ENCODE measurements at places on chromosomes 3 and 15.

DNA sequence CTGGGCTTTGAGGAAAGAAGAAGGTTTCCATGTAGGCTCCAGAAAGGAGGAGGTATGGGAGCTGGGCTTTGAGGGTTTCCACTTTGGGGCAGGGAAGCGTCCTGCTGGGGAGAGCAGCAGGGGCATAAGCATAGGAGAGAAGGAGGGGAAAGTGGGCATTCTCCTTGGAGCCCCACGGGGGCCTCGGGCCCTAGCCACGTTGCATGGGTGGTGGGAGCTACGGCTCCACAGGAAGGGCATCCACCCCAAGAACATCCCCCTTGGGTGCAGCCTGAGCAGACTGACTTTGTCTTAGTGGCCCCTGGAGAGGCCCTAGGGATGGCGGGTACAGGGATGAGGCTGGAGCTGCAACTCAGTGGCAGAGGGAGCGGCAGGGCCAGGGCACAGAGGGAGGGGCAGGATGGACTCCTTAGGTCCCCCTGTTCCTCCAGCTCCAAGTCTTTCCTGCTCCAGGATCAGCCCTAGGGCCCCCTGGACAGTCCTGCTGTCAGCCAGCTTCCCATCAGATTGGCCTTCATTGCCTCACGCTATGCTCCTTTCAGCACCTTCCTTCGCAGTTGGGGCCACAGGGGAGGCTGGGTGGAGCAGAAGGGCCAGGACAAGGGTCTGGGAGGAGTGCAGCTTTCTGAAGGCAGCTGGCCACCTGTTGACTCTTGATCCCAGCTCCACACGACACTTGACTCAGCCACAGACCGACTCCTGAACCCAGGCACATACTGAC is 22.9 kb downstream of the PRR20G start:
- DNase-seq: no peak

GRCh38 chr15:73324496-73325170 is 44.1 kb downstream of the HCN4 start:
- no peak for DNase-seq

DNA sequence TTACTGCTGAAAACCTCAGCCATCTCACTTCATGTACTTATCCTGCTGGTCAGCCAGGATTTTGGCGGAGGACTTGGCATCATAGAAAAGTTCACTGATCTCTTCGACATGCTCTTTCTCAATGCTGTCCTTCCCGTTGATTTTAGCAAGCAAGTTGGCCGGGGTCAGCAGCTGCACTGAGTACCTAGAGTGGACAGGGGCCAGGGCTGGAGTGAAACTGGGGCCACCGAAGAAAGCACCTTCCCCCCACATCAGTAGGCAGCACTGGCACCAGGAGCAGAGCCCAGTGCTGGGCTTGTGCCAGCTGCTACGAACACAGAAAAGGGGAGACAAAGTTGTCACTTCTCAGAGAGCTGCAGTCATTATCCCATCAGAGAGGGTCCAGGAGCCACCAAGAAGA is 29.0 kb downstream of the SEC61A1 start:
- DNase-seq: no peak

DNA sequence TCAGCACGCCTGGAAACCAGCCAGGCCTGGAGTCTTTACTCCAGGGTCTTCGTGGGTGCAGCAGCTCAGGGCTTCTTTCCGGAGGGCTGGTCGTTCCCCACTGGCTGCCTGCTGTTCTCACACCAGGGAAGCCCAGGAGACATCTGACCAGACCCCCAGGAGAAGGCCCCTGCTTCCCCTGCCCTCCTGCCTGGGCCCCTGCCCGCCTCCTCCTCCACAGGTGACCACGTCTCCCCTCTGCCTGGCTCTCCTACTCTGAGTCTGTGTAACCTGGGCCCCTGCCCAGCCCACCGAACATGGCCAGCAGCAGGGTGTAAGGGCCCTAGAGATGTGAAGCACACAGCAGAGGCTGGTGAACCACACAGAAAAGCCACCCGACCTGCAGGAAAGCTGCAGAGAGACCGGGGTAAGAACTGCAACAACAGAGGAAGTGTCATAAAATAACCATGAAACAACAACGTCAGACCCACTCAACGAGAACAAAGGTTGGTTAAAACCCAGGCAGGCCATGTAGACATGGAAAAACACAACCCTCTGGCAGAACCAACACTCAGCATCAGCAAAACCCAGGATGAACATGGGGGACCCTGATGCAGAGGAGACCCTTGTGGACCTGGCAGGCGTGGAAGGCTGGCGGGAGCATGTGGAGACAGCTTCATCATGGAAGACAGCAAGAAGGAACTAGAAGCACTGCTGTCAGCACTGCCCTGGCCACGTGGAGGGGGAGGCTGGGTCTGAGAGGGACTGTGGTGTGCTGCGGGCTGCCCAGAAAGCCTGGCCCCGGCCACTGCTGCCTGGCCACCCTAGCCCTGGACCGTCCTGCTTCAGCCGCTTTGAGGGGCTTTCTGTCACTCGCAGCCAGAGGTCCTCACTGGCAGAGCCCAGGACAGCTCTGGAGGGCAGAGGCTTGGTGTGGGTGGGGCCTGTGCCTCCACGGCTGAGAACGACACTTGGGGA is 20.4 kb downstream of the UROC1 start:
- no peak for DNase-seq

DNA sequence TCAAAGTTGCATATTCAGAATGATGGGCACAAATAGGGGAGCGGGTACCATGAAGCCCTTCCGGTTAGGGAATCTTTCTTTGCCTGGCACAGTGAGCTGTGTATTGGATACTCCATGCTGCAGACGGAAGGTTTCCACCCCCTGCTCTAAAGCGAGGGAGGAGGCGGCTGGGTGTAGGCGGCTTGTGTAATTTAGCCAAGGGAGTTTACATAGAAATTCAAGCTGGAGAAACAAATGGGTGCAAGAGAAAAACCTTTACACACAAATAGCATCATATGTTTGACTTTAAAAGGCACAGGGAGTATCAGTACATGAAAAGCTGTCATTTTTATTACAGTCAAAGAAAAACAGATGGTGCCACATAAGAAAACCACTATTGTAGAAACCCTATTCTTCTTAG is 59.3 kb upstream of the ADCY5 start:
- DNase-seq: no peak

- no peak for DNase-seq
Measured at GRCh38 chr15:36363335-36363734, 216.1 kb upstream of the CDIN1 start.

DNA sequence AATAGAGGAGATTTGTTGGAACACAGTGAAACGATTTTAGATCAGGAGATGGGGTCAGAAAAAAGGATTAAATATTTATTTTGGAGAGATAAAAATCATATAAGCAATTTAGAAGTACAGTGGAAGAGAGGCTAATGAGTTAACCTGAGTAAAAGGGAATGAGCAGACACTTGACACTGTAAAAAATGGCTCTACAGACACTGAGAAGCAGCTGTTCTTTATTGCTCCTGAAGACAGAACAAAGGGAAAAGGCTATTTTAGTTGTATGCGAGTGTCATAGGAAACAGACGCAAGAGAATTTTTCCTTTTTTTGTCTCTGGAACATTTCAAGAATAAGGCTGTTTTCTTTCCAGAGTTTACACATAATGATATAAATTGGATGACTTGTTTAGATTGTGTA is 34.3 kb downstream of the ASTE1 start:
- no peak for DNase-seq

DNA sequence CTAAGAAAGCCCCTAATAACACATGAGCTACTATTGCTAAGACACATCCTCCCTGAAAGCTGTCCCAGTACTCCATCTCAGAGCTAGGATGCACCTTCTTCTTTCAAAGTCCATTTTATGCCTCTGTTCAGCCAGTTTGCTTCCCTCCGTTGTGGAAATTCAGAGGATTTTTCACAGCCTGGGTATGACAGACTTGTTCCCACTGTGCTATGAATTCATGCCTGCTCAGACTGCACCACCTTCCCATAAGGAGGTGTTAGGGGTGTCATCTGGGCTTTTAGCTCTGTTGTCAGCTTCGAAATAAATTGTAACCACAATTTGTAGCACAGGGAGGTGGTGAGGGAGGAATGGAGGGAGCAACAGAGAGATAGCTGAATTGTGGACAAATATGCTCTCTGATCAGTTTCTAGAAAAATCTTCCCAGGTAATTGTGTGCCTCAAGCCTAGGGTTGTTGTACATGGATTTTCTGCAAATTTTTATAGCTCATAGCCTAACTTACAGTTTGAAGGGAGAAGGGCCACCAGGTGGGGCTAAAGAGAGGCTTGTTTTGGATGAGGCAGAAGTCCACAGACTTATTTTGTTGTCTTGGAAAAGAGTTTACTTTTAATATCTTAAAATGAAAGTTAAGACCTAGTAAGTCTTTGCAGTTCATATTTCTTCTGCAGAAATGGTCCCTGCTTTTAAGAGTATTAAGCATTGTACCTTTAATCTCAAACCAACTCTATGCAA is 462.0 kb downstream of the PDCD6IP start:
- no peak for DNase-seq

- no peak for DNase-seq
Measured at GRCh38 chr3:72517336-72517735, 330.9 kb downstream of the SHQ1 start.

GRCh38 chr3:90080988-90081387 is 973.6 kb downstream of the EPHA3 start:
- DNase-seq: no peak

Data from NCI-H510A (cell line).